ENCODE measurements at places on chromosomes 4 and X.

DNA sequence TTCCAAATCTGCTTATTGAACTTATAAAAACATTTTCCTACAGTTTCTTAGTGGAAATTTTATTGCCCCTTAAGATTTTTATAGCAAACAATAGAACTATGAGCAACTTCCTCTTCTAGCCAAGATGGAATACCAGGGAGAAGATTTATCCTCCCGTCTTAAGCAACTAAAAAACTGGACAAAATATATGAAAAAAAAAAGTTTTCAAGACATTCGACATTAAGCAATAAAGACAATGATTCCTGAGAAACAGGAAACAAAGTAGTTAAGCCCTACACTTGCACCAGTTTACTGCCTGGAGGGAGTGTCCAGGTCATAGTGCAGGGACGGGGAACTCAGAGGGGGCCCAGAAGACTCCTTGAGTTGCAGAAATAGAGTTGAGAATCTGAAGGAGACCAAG, 516.1 kb upstream of the DIPK2B start:
- no peak for DNase-seq

DNA sequence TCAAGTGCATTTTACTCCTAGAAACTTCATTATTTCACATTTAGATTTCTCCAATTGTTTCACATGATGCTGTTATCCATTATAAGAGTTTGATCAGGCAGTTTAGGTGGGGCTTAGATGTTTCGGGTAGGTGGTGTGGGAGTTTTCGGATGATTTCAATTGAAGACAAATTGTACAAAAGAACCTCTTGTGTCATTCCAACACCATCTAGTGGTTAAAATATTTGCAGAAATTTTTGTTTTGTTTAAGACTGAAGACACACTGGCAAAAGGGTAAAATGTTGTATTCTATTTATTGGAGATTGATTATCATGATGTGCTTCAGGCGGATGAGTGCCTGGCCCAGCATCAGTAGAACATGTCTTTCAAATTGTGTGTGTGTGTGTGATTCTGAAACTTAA, 212.7 kb downstream of the SH3BGRL start:
- no peak for DNase-seq

- DNase-seq = no peak
Observed at GRCh38 chr4:184288451-184289178, 70.9 kb upstream of the ENPP6 start.

- DNase-seq = no peak
Observed at GRCh38 chr4:1795299-1796195, 2.5 kb downstream of the FGFR3 start.

GRCh38 chrX:137562096-137562495, 3.8 kb upstream of the ZIC3 start:
- no peak for DNase-seq

GRCh38 chr4:41542526-41543275, 4.7 kb downstream of the LIMCH1 start:
- no peak for DNase-seq

DNA sequence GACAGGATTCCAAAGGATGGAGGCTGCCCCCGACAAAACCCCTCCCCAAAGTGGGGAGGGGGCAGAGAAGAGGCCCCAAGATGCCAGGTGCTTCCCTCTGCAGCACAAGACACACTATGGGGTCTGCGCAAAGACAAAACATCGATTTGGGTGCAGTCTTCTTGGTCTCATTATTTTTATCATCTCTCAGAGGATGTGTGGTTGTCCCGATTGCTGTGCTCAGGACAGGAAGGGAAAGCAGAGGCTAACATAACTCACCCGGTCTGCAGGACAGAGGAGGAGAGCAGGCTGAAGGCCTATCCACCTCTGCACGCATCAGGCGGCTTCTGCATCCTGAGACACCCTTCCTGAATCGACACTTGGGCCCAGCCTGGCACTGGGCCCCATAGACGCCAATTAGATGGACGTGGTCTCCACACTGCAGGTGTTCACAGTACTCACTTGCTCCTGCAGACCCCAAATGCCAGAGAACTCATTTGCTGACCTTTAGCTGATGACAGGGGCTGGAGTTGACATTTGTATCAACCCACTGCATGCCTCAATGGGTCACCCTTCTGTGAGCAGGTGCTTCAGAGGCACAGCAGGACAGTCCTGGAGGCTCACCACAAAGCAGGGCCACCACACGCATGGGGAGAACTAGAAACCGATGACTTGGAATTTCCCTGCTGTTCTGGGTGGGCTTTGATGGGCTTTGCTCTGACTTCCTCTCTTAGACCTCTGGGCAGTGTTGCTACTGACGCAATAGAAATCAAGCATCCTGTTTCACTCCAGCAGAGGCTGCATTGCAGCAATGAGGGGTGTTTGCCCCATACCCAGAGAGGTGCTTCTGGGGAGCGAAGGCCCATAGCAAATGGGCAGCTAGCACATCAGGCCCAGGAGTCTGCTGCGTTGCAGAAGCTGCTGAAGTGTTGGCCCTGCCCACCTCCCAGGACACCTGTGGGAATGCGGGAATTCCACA, 96.3 kb upstream of the ENPP6 start:
- DNase-seq = no peak

GRCh38 chrX:151871244-151871643, 41.4 kb upstream of the MAGEA4 start:
- DNase-seq = no peak

- no peak for DNase-seq
Observed at GRCh38 chr4:83993774-83994173, 457.9 kb downstream of the GPAT3 start.

DNA sequence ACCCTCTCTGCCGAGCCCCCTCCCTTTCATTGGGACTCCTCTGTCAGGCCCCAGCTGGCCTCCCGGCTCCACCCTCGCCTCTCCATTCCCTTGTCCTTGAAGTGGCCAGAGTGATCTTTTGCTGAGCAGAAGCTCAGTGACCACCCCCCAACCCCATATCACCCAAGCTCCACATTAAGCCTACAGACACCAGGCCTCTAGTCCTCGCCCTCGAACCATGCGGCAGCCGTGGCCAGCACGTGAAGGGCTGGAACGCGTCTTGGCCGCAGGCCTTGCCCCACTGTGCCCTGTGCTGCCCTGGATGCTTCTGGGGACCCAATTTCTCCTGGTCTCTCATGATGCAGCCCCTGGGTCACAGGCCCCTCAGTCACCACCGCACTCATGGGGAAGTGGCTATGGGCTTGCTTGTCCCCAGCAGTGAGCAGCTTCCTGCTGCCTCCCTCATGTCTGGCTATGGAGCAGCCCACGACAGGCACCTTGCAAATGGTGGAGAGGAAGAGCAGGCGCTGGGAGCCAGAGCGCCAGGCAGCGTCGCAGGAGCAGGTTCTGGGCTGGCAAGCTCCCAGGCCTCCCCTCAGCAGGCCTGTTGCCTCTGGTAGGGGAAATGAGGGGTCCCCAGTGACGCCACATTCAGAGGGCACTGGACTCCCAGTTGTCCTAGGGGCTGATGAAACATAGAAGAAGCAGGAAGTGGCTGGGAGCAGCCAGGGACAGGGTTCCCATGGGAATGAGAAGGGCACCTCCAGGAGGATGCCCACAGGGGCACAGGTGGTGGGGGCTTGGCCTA, 757 bp upstream of the SRPK3 start:
- DNase-seq = no peak

DNA sequence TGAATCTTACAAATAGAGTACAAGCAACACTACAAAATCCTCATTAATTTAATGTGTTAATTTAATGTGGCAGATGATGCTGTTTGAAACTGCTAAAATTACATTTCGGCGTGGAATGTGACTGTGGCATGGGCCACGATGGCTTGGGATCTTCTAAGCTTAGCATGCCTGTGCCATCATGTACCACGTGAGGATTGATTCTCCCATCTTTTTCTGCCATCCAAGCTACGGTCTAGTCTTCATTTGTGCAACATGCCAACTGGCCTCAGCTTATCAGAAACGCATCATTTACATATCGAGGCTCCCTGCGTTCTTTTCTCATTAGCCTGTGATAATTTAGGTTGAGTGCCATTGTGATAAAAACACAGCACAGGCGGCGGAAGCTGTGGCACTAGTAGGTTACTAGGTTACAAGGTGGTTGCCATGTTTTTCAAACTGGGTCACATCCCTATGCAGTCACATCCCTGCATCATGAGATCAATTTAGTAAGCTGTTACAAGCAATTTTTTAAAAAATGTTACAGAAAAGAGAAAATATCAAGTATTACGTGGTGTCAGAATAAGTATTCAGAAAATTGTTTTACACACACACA, 189.9 kb upstream of the RBPJ start:
- DNase-seq = no peak

GRCh38 chrX:111083081-111083480, 12.9 kb upstream of the PAK3 start:
- DNase-seq = no peak

- no peak for DNase-seq
Observed at GRCh38 chrX:49704691-49705404, 9.1 kb upstream of the PAGE1 start.

GRCh38 chrX:31058284-31058683, 13.6 kb downstream of the FTHL17 start:
- no peak for DNase-seq

DNA sequence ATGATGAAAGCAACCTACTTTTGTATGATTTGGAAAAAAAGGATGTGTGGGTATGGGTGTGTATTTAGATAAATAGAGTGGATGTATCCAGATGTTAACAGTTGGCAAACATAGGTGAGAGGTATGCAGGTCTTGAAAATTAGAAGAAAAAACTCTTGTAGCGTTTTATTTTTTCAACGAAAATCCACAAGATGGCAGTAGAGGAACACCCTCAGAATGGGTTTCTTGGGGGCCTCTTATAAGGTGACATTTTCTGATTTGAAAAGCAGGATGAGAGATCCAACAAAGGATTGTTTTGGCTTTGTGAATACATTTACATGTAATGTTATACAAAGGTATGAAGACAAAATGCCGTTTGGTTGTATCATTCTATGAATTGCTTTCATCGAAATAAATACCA, 68.3 kb downstream of the FMR1NB start:
- DNase-seq = peak; percentile 37

DNA sequence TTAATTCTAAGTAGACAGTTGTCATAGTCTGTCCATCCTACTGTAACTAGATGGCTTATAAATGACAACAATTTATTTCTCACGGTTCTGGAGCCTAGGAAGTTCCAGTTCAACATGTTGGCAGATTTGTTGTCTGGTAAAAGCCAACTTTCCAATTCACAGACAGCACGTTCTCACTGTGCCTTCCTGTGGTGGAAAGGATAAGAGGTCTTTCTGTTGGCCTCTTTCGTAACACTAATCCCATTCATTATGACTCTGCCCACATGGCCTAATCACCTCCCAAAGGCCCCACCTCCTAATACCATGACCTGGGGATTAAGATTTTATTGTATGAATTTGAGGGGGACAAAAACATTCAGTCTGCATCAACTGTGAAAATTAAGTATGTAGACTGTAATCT, 83.2 kb downstream of the GALNTL6 start:
- no peak for DNase-seq

- no peak for DNase-seq
Observed at GRCh38 chr4:40289366-40290188, 45.6 kb upstream of the CHRNA9 start.

DNA sequence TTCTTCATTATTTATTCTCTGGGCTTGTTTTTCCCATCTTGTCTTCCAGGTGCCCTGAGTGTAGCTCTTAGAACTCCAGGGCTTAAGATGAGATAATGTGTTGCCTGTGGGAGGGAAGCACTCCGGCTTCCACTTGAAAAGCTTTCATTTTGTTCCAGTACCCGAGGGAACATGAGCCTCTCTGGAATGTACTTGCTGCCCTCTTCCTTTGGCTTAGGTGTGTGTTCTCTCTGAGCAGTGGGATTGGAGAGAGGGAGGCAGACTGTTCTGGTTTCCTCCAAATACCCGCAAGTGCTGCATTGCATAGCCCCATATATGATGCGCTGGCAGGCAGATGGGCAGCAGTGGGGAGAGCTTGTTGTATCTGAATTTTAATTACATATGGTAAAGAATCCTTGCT, 861 bp upstream of the DTHD1 start:
- peak; percentile 60 for DNase-seq

GRCh38 chr4:184722798-184723197, 11.1 kb downstream of the CENPU start:
- no peak for DNase-seq
